Left kidney (tissue), 8 donors: ENCODE measurements at places on chromosomes 12 and 14. TPM values are rescaled to one million over a fixed set of nuclear protein-coding genes. Genes with fewer than 3 reads are reported as not detected.

The EDDM3A gene
- 0.40 TPM for polyA plus RNA-seq

DNA sequence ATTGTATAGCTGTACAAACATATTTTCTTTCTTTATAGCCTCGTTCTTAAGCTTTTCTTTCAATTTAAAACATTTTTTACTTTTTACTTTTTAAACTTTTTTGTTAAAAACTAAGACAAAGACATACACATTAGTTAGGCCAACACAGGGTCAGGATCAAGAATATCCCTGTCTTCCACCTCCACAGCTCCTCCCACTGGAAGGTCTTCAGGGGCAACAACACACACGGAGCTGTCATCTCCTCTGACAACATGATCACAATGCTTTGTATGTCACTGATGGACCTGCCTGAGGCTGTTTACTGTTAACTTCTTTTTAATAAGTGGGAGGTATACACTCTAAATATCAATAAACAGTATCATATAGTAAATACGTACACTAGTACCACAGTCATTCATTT is 191.3 kb downstream of the SYT10 start:
- DNase-seq: no peak

GRCh38 chr12:65948320-65949008 is 124.2 kb downstream of the HMGA2 start:
- DNase-seq: no peak

DNA sequence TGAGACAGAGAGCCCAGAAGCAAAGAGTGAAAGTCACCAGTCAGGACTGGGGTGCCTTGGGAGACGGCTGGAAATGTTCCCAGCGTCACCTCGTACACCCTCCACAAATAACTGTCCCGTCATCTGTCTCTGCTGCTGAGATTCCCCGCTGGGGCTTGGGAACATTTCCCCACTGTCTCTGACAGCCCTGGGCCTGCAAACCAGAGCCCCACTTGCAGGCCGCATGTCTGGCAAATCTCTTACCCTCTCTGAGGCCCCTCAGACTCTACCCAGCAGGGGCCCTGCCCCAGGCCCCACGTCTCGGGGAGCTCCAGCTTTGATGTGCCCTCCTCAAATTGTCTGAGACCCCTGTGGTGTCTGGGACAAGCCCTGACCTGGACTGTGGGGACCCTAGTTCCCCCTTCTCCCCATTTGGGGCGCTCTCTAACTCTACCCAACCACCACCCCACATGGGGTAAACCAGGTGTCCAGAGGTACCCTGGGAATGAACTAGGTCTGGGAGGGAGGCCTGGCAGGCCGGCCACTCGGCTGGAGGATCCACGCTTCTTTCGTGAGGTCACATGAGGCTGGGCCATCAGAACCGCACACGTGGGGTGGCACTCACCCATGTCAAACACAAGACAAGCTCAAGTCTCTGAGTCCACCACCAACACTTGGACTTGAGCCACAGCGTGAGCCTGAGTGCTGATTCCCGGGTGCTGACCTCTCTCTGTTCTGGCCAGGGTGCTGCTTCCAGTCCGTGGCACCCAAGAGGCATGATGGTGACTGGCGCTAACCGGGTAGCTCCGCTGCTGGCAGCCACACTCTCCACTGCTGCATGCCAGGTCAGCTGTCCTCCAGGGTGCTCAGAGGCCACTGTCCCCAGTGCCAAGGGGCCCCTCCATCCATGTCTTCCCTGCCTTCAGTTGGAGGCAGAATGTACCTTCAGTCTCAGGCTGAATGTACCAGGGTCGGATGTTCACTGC is 59.8 kb downstream of the DIO3 start:
- DNase-seq: no peak

DNA sequence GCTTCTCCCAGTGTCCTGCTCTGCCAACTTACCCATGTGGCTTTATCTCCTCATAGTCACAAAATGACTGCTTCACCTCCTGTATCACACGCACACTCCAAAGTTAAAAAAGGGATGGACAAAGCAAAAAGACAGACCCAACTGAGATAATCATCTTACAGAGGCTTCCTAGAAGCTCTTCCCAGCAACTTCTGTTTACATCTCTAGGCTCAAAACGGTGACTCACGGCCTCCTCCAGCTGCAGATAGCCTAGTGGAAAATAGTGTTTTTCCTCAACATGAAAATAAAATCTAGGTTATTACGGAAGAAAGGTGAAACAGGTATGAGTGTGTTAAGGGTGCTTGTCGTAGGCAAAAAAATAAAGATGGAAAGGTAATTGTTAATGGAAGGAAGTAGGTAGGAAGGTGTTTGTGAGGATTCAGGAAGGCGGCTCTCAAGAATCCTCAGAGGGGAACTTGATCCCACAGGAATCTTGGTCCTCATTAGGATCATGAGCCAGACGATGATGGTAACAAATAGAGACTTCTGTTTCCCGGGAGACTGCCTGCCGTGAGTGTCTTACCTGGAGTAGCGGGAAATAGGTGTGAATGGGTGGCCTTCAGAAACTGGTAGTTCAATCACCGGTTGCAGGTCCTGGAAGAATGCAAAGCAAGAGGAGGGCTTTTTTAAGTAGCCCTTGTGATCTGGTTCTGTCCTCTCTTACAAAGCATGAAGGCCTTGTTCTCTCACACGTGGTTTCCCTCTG is 487.5 kb upstream of the TMEM132C start:
- no peak for DNase-seq

GRCh38 chr12:123937707-123938591 is 34.7 kb downstream of the CCDC92 start:
- no peak for DNase-seq

GRCh38 chr14:78921856-78922255 is 751.7 kb downstream of the NRXN3 start:
- no peak for DNase-seq
